ENCODE measurements at places on chromosomes 3 and 15. TPM values are rescaled to one million over a fixed set of nuclear protein-coding genes. Genes with fewer than 3 reads are reported as not detected.
A peak's percentile ranks its signal among the peaks of the same experiment; 100 is the strongest.

NAALADL2 gene
- total RNA-seq = 13.4 TPM

GRCh38 chr3:150662410-150663200 is 41.1 kb downstream of the ERICH6 start:
- no peak for DNase-seq

DNA sequence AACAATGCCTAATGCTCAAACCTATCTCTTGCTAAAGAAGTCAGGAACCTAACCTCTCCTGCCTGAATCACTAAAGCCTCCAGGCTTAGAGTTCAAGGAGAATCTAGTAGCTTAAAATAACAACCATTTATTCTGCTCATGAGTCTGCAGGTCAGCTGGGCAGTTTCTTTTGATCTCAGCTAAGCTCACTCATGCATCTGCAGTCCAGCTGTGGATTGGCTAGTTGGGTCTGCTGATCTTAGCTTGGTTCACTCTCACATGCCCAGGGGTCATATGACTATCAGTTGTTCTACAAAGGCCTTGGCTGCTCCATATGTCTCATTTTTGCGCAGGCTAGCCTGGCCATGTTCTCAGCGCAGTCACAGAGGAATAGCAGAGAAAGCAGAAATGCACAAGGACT is 109.2 kb upstream of the STT3B start:
- DNase-seq = peak; percentile 92

- DNase-seq = no peak
Measured at GRCh38 chr15:59523702-59524101, 85.7 kb downstream of the FAM81A start.

DNA sequence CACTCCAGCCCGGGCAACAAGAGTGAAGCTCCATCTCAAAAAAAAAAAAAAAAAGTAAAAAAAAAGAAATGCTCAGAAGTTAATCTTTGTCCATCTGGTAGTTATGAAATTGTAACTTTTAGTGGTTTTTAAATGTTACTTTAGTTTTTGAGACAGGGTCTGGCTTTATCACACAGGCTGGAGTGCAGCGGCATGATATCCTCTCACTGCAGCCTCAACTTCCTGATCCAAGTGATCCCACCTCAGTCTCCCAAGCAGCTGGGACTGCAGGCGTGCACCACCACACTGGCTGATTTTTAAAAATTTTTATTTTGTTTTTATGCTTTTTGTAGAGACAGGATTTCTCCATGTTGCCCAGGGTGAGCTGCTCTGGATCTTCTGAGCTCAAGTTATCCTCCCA is 1.3 kb downstream of the RNU5B-1 start:
- no peak for DNase-seq

- no peak for DNase-seq
Measured at GRCh38 chr15:38860674-38861073, 296.1 kb upstream of the RASGRP1 start.

GRCh38 chr15:76234337-76234889 is 76.9 kb downstream of the ETFA start:
- DNase-seq = no peak

IL5RA gene
- not detected for total RNA-seq

CHRNA5 gene
- total RNA-seq = 1.4 TPM

- no peak for DNase-seq
Measured at GRCh38 chr3:67228136-67228535, 230.0 kb downstream of the KBTBD8 start.

FES gene
- total RNA-seq = 1.1 TPM

- no peak for DNase-seq
Measured at GRCh38 chr15:79071901-79072300, 18.7 kb downstream of the RASGRF1 start.

DNA sequence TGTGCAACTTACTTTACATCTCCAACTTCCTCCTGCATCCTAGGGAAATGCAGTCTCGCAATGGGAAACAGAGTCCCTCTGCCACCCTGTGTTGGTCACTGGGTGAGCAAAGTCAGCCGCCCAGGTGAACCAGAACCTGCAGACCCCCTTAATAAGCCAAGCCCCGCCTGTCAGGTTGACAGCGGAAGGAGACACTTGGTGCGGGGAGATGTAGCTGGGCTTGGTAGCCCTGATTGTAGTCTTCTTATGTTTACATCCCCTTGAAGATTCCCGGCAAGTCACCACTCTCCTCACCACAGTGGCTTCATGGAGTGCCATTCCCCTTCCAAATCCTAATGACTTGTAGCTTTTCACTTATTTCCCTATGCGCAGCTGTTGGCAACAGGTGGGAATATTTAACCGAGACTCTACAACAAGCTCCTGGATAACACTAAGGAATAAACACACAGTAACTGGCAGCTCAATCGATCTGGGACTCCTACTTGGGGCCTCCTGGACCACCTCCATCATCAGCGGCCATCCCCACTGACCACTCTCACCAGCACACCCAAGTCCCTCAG is 17.7 kb upstream of the CLSTN2 start:
- no peak for DNase-seq

- DNase-seq = no peak
Measured at GRCh38 chr3:10317961-10318350, 3.0 kb downstream of the SEC13 start.

DNA sequence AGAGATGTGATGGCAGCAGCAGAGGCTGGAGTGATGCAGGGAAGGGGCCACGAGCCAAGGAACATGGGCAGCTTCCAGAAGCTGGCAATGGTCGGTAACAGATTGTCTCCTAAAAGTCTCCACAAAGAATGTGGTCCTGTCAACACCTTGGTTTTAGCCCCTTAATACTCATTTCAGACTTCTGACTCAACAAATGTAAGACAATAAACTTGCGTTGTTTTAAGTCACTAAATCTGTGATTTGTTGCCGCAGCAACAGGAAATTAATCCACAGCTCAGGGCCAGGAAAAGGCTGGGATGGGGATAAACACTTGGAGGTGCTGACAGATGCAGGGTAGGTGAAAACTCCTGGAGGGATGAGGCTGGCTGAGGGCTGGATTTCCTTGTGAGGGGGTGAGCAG is 69.9 kb downstream of the OXNAD1 start:
- peak; percentile 16 for DNase-seq

GRCh38 chr3:179116816-179117215 is 31.3 kb upstream of the PIK3CA start:
- DNase-seq = no peak

GRCh38 chr3:194136519-194137007 is 615 bp downstream of the HES1 start:
- DNase-seq = no peak

- DNase-seq = peak; percentile 88
Measured at GRCh38 chr3:155232605-155233004, 60.9 kb downstream of the STRIT1 start.

DNA sequence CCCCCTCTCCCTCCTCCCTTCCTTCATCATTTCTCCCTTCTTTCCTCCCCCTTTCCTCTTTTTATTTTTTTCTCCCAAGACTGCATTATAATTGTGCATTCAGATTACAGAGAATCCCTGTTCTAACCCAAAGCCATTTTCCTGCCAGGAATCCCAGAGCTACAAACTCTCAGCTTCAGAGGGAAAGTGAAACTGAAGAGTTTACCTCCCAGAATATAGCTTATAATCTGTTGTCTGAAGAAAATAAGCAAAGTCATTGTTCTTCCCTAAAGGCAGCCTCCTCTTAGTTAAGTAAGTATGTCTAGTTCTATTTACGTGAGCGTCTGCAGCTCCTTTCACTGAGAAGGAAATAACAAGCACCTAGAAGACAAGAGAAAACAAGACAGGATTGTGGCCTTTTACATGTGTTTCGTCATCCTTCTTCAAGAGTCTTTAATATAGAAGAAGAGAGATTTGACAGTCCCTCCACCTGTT is 97.2 kb downstream of the CHST2 start:
- no peak for DNase-seq

PIK3CB gene
- total RNA-seq = 17.6 TPM

All from HFFc6 (cell line).